ENCODE measurements at places on chromosomes 11 and 22.

DNA sequence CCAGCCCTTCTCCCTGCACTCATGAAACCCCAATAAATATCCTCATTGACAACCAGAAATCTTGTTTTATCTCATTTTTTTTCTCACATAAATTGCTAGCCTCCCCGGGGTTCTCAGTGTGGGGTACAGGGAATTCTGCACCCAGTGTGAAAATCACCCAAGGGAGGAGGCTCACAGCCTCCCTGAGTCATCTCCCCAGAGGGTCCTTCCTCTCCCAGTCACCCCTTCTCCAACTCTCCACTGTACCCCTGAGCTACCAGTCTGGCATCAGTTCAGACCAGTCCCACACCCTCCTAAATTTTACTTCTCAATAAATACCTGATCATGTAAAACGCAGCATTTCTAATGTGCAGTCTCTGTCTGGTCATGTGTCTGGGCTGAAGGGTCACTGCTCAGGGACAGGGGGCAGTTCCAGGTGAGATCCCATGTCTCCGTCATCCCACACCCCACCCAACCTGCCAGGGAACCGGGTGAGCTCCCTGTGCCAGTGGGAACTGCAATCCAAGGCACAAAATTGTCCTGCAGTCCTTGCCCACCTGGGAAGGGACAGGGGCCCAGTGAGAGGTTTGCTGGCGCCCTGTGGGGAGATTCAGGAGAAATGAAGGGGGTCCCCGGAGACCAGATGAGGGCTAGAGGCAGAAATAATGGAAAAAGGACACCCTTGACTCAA, 8.3 kb downstream of the IGLL5 start:
- DNase-seq: no peak

DNA sequence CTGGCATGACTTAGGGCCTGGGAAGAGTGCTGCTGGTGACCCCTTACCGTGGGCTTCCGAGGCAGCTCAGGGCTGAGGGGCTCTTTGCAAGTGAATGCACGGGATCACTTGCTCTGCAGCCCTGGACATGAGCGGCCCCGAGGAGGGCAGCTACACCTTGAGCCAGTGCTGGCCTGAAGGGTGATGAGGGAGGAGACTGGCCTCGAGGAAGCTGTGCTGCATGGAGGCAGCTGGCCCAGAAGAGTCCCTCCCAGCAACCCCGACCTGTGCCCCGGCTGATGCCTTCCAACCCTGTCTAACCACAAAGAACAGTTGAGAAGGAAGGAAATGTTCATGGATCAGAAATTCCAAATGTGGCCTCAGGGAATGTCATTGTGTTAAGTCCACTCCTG, 45.2 kb downstream of the TBX1 start:
- DNase-seq: no peak

DNA sequence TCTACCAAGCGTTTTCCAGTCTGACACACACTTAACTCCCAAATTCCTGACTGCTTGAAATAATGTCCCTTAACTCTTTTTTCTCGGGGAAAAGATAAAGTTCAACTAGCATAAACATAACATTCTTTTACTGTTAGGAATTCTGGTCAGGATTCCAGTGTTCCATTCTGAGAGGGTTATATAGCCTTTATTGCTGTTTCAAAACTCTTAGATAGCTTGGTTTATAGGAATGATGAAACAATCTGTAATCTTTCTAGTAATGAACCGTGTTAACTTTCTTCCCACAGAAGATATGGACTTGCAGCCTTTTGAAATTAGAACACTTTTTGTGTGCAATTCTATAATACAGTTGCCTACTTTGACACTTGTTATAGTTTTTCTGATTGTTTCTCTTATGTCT, 8.6 kb downstream of the REXO2 start:
- no peak for DNase-seq

DNA sequence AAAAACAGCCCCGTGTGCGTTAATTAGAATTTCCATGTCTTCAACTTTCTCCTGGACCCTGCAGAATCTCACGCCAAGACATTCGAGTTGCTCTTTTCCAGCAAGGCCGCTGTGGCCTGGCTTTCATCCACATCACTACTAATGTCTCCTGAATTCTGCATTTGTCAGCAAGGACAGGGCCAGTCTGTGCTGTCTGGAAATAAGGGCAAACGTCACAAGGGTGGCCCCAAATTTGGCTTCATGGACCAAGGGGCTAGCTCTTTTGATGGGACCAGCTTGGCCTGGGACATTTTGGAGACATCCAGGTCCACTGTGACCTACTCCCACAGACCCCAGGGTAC, 33.4 kb downstream of the KCNQ1OT1 start:
- DNase-seq: no peak

DNA sequence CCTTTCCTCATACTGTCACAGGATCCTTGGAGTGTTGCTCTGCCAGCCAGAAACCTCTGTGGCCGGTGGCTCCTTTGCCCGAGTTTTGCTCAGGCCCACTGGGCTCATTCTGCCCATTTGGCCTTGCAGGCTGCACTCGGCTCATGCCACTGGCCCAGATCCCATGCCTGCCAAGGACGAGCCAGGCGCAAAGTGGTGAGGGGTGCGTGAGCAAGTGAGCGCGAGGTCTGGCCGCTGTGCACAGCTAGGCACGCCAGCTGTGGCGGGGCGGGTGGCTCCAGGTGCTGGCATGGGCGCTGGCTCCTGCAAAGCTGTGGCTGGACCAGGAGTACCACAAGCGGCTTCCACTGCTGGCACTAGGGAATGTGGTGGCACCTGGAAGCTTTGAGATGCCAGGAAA, 2.8 kb upstream of the RNF141 start:
- DNase-seq: no peak

- DNase-seq: no peak
Observed at GRCh38 chr11:106917973-106918372, 100.3 kb downstream of the GUCY1A2 start.

- no peak for DNase-seq
Observed at GRCh38 chr11:64569300-64569970, 21.6 kb upstream of the SLC22A12 start.

GRCh38 chr22:48275412-48275811, 1513.0 kb downstream of the TBC1D22A start:
- no peak for DNase-seq

DNA sequence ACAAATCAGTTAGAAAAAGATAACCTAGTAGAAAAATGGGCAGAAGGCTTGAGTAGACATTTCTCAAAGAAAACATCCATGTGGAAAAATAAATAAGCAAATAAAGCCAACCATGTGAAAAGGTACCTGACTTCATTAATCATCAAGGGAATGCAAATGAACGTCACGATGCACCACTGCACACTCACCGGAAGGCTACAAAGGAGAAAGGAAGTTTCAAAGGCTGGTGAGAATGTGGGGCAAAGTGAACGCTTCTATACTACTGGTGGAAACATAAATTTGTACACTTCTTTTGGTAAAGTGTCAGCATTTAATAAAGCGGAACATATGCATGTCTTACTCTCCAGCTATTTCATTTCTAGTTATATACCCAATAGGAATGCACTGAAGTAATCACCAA, 166.8 kb downstream of the CSNK2A3 start:
- no peak for DNase-seq

DNA sequence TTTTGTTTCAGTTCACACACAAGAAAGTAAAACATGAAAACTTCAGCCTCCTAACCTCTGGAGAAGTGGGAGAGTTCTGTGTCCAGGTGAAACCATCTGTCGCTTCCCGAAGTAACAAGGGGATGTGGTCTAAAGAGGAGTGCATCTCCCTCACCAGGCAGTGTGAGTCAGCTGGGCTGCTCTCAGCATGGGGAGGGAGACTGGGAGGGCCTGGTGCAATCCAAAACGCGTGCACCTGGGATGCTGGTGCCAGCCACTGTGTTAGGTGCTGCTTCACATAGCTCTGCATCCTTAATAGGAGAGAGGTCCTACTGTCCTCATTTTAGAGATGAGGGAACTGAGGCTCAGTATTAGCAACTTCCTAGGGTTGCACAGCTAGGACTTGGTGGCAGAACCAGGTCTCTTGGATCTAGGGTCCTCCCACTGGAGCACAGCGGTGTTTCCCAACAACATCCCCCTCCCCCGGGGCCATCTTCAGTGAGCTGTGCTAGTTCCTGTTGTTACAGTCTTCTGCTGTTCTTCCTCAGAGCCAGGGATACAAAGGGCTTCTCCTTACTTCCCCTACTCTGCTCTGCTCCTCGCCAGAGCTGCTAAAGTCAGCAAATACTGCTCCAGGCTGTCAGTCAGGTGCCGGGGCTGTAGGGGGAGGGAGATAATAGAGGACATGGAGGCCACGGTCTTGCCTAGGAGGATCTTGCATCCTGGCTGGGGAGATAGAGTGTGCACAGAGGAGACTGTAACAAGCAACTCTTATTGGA, 8.0 kb downstream of the IL10RA start:
- no peak for DNase-seq

- no peak for DNase-seq
Observed at GRCh38 chr11:638631-639331, 1.7 kb downstream of the DRD4 start.

GRCh38 chr22:44582016-44582415, 84.0 kb upstream of the RTL6 start:
- DNase-seq: no peak

GRCh38 chr22:24553597-24554312, 1.2 kb downstream of the GUCD1 start:
- no peak for DNase-seq

DNA sequence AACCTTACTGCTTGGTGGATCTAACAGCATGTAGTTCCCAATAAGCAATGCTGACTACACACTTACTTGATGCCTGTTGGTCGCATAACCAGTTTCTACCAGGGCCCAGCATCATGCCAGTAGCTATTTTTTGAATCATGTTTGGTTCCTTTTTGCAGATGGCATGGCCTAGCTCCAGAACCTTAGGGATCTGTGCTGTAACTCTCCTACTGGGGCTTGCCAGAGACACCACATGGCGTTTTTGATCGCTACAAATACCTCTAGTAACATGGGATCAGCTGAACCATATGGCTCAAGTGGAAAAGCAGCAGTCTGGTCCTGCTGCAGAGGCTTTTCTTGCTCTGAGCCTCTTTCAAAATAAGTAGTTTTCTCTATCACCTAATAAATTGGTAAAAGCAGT, 654.6 kb upstream of the API5 start:
- no peak for DNase-seq

Data from activated naive CD4-positive, alpha-beta T cell (primary cell).